Stimulated activated CD8-positive, alpha-beta memory T cell treated with anti-CD3 and anti-CD28 coated beads, Interleukin-2, amount 100 ng/mL, for 1 hour (primary cell): ENCODE measurements at places on chromosomes 4 and X.

GRCh38 chr4:38639242-38639641, 24.8 kb upstream of the KLF3 start:
- no peak for DNase-seq

GRCh38 chr4:145483514-145483913, 1.9 kb downstream of the SMAD1 start:
- DNase-seq = no peak

GRCh38 chr4:8427761-8428287, 12.7 kb downstream of the ACOX3 start:
- no peak for DNase-seq

GRCh38 chrX:150954951-150955350, 28.2 kb upstream of the HMGB3 start:
- no peak for DNase-seq

GRCh38 chrX:31232506-31232905, 160.7 kb upstream of the FTHL17 start:
- no peak for DNase-seq

GRCh38 chr4:26218677-26219605, 101.9 kb upstream of the RBPJ start:
- DNase-seq = no peak

DNA sequence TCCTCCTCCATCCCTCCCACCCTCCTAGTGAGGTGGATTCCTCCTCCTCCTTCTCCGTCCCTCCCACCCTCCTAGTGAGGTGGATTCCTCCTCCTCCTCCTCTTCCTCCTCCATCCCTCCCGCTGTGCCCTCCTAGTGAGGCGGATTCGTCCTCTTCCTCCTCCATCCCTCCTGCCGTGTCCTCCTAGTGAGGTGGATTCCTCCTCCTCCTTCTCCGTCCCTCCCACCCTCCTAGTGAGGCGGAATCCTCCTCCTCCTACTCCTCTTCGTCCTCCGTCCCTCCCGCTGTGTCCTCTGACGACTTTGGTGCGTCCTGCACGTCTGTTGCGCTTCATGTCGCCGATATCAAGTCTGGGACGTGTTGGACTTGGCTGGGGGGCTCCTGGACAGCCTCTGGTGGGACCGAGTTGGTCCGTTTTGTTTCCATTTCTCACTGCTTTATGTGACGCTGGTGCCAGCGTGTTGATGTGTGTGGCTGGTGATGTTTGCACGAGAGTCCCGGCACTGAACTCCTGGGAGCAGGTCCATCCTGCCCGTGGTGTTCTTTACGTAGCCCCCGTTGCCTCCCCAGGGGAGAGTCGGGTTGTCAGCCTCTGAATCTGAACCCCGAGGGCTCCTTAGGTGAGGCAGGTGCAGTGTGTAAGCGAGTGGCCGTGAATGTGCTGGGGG, 5.4 kb downstream of the AKAP17A start:
- no peak for DNase-seq

GRCh38 chrX:68833855-68834331, 5.1 kb downstream of the EFNB1 start:
- DNase-seq = no peak

- no peak for DNase-seq
Measured at GRCh38 chr4:57607566-57608180, 497.5 kb upstream of the IGFBP7 start.

DNA sequence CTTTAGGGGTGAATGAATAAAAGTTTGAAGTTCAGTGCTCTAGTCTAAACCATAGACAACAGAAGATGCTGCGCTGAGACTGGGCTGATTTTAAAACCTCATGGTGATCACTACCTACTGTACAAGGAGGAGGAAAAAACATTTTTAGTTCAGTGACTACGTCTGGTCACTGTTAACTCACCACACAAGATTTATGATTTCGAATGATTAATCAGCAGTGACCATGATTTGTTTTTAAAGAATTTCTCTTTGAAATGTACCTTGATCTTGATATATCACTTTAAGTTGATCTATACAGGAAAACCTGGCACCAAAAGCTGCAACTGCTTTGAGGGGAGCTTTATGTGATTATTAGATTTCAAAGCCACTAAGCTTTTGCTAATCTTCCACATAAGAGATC, 286.3 kb downstream of the PDGFC start:
- no peak for DNase-seq

GRCh38 chr4:183633476-183634400, 25.2 kb downstream of the RWDD4 start:
- DNase-seq = no peak

- no peak for DNase-seq
Measured at GRCh38 chr4:6957148-6957520, 47.5 kb downstream of the TBC1D14 start.

DNA sequence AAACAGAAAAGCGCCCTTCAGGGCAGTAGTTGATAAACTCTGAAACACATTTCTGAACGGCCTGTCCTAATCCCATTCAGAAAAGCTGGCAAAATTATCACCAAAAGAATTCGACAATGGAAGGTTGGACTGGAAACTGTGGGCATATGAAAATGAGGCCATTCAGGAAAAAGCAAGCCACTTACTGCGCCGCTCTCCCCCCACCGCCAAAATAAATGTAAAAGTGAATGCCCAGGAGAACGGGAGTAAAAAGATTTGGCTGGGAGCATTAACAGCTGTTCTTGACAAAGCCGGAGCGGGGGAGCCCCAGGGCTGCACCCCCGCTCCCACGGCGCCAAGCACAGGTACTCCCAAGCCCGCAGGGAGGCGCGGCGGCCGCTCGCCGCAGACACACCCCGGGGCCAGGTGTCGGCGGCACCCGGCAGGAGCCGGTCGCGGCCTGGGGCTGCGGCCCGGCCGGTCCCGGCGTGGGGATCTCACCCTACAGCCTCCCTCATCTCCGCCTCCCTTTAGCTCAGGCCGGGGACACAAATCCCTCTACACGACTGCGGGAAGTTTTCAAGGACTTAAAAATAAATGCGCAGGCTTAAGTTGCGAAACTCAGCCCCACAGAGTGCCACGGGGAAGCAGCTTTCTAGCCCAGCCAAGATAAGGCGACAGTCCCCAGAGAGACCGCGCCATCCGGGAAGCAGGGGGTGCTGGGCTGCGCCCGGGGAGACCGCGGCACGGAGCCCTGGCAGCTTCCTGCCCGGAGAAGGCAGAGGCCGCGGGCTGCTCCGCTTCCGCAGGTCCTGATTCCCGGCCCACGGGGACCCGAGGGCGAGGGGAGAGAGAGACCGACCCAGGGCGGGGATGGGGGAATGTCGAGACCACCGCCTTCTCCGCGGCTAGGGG, 593 bp downstream of the SH3RF1 start:
- no peak for DNase-seq

- DNase-seq = no peak
Measured at GRCh38 chr4:23305026-23305425, 584.8 kb downstream of the PPARGC1A start.

DNA sequence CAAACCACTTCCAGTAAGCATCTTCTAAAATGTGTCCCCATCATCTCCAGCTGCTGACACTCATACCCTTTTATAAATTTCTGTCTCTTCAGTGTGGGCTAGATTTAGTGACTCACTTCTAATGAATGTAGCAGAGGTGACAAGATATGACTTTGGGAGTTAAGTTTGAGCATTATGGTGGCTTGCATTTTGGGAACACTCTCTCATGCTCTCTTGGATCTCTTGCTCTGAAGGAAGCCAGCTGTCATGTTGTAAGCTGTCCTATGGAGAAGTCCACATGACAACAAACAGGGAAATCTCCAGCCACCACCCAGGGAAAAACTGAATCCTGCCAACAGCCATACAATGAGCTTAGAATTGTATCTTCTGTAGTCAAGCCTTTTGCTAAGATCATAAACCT, 691.3 kb upstream of the PCDH7 start:
- no peak for DNase-seq

- no peak for DNase-seq
Measured at GRCh38 chr4:93747220-93747619, 81.3 kb upstream of the ATOH1 start.

- no peak for DNase-seq
Measured at GRCh38 chrX:66674506-66674905, 35.6 kb upstream of the EDA2R start.

DNA sequence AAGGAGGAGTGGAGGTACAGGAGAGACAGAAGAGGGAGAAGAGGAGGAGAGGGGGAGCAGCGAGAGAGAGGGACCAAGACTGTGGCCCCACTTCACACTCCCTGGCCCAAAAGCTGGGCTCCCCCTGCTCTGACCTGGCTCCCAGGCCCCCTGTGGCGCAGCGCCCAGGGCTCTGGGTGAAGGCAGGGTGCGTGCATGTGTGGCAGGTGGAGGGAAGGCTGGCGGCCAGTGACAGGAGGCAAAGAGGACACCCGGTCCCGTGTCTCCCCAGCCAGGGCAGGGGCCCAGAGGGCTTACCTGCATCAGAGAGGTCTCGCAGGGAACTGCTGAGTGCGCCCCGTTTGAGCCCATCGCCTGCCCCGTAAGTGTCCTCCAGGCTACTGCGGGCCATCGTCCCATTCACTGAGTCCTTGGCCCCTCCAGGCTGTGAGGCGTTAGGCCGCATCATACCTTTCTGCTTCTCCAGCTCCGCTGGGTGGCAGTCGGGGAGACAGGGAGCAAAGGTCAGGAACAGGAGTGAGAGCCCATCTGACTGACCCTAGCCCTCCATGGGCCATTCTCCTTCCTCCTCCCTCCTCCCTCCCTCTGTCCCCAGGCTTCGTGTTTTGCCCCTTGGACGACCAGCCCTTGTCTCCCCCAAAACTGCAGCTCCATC, 11.1 kb upstream of the KDM5C start:
- no peak for DNase-seq

DNA sequence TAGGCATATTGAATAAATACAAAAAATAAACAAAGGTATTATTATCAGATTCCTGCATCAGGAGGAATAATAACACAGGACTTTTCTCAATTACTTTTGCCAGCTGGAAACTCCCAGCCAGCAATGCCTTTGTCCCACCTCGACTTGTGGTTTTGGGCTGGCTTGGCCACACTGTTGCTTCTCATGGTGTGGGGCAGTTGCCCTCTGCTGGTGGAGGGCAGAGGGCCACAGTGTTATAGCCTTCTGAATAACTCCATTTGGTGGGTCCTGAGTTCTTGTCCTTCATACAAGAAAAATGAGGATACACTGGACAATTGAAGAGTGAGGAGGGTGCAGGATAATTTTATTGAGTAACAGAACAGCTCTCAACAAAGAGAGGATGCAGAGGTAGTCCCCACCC, 1206.0 kb upstream of the ADGRL3 start:
- no peak for DNase-seq

- DNase-seq = no peak
Measured at GRCh38 chr4:2255501-2256155, 6.3 kb downstream of the MXD4 start.

GRCh38 chr4:128390475-128390996, 102.9 kb upstream of the PGRMC2 start:
- no peak for DNase-seq

GRCh38 chr4:126595643-126596042, 1037.1 kb upstream of the INTU start:
- no peak for DNase-seq

- DNase-seq = no peak
Measured at GRCh38 chr4:4578981-4579380, 37.1 kb upstream of the STX18 start.

DNA sequence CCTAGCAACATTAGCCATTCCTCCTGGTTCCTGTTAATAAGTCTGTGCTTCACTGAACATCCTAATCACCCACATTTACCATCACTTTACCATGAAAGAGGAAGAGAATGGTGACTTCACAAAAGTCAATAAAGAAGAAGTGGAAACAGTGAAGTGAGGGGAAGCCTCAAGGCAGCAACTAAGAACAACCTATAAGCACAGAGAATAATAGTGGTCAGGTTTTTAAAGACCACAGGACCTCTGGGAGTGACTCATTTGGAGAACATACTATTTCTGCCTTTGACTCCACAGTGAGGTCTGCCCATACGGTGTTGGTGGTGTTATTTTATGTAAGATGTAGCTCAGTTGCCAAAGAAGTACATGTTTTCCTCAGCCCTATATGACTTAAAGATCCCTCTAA, 86.0 kb upstream of the TET2 start:
- DNase-seq = no peak
